Cerebellar nuclear complex (tissue), 1 donor: ENCODE measurements at places on chromosomes 5 and 9.

GRCh38 chr5:56981548-56982315, 29.8 kb upstream of the MIER3 start:
- DNase-seq = no peak

- DNase-seq = no peak
Measured at GRCh38 chr5:150217038-150217437, 27.2 kb downstream of the SLC6A7 start.

DNA sequence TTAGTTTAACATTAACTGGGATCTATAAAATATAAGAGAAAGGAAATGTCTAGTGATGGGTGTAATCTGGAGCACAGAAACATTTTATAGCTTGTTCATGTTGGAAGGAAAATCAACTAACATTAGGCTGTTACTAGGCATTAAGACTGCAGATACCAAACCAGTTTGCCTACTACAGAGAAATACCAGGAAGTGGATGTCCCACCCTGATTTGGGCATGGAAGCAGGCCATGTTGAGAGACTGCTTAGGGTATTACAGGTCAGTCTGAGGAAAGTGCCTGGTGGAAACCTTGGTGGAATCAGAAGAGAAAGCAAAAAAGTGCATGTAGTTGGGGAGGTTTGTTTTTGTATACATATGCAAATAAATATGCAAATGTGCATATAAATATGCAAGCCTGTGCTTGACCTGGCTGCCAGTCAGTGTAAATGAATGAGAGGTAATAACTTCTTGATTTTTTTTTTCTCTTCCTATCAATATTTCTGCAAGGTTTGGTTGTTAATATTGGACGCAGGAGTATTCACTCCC, 9.6 kb upstream of the CCDC112 start:
- no peak for DNase-seq

DNA sequence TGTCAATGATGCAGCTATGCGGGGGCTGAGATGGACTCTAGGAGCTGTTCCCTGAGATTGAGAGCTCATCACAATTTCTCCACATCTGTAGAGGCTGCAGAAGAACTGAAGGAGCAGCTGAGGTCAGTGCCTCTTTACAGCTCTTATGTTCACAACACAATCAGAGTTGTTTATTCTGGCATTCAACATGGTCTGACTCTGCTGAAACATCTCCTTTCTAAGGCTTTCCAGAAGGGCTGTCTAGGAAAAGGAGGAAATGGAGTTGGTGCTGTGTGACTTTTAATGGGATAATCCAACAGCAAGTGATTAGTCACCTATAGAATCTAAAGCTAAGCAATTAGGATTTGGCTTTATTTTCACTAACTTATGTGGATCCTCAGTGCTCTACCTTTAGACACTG, 6.0 kb downstream of the POU5F2 start:
- DNase-seq = no peak
